NCI-H226 (cell line): ENCODE measurements at places on chromosomes 3 and 15.

GRCh38 chr15:43056696-43057095 is 49.1 kb downstream of the UBR1 start:
- DNase-seq = no peak

GRCh38 chr15:99564221-99565048 is 1.3 kb upstream of the MEF2A start:
- DNase-seq = peak; percentile 11

DNA sequence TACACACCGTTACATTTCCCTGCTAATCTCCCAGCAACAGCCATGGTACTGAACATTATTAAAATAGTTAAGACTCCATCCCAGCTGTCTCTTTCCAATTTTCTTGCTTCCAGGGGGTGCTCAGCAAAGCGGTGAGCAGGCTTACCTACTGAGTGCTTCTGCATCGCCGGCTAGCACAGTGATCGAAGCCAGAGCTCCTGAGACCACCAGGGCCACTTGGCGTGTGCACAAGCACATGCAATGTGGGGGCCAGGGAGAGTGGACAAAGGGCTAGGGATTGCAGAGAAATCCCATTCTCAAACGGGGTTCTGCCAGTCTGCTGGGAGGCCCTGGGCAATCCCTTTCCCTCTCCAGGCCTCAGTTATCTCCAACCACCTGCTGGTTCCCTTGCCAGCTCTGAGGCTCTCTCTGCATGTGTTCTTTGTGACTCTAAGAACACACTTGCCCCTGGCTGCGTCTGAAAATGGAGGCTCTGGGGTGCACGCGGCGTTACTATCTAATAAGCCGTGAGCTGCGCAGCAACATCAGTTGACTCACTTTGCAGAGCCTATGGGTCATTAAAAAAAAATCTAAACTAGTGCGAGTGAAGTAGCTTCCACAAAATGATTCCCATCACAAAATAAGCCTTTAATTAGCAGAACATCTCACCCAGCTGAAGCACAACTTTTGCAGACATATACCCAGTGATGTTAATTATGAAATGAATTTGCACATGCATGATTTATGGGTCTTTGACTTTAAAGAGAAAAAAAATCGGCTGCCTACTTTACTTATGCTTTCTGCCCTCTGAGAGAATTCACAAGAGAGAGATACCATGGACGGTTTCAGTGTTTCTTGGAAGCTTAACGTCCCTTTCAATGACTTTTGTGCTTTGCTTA is 271.5 kb downstream of the TLE3 start:
- DNase-seq = no peak

DNA sequence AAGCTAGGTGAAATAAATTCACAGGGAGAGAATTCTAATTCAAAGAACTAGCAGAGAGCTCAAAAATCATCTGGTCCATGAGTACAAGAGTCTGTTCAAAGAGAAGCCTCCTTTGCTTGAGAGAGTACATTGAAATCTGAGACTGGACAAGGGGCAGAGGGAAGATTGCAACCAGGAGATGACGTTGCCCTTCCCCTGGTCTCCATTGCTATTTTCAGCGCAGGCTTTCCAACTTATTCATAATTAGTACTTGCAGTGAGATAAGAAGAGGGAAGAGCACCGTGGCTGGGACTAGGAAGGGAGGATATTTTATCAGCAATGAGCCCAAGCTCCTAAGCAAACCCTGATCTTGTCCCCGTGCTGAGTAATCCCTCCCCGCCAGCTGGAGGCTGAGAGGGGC is 251.8 kb upstream of the RORA start:
- no peak for DNase-seq

DNA sequence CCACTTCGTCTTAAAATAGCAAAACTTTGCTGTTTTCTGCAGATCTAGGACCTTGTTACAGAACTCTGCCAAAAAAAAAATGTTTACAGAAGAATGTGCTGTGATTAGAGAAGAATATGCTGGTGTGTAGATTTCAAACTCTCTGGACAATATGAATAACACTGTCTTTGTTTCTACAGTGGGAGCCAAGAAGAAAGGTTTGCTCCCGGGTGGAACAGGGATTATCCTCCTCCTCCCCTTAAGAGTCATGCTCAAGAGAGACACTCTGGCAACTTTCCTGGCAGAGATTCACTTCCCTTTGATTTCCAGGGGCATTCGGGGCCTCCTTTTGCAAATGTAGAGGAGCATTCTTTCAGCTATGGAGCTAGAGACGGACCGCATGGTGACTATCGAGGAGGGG is 27.3 kb downstream of the RBM6 start:
- DNase-seq = no peak

GRCh38 chr3:42511201-42511600 is 8.8 kb downstream of the VIPR1 start:
- DNase-seq = no peak

DNA sequence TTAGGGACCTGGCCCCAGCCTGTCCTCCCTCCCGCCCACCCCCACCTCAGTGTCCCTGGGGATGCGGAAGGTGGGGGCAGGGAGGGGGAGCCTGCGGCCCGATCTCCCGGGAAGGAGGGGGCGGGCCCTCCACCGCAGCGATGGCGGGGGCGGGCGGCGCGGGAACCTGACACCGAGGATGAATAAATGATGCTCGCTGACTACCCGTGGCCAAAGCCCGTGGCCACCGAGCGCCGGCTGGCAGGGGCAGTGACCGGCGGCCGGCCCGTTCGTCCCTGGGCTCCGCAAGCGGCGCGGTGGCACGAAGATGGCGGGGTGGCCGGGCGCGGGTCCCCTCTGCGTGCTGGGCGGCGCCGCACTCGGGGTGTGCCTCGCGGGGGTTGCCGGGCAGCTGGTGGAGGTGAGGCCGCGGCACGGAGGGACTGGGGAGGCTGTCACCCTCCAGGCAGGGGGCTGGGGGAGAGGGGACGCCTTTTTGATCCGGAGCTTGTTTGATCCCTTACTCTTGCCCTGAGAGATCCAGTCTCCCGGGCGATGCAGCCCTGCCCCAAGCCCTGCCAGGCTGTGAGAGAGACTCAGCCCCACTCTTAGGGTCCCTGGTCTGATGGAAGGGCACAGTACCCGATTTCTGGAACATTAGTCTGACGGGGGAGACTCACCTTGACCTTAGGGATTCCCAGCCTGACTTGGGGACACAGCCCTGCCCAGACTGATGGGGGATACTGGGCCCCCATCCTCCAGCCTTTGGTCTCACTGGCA is at the start of gene TMIE:
Gene TMIE (plus strand): TSS at position 212 of the 759 bp plus-strand sequence. CDS start 96 bp downstream, at position 308.
- DNase-seq = no peak
